ENCODE measurements at places on chromosomes 3 and 15.

- DNase-seq: no peak
Observed at GRCh38 chr15:57198654-57199291, 177.5 kb upstream of the CGNL1 start.

- DNase-seq: no peak
Observed at GRCh38 chr3:69122403-69122802, at the start of gene LMOD3. LMOD3 (minus strand) TSS chr3:69122595; CDS start chr3:69122386, 209 bp downstream.

DNA sequence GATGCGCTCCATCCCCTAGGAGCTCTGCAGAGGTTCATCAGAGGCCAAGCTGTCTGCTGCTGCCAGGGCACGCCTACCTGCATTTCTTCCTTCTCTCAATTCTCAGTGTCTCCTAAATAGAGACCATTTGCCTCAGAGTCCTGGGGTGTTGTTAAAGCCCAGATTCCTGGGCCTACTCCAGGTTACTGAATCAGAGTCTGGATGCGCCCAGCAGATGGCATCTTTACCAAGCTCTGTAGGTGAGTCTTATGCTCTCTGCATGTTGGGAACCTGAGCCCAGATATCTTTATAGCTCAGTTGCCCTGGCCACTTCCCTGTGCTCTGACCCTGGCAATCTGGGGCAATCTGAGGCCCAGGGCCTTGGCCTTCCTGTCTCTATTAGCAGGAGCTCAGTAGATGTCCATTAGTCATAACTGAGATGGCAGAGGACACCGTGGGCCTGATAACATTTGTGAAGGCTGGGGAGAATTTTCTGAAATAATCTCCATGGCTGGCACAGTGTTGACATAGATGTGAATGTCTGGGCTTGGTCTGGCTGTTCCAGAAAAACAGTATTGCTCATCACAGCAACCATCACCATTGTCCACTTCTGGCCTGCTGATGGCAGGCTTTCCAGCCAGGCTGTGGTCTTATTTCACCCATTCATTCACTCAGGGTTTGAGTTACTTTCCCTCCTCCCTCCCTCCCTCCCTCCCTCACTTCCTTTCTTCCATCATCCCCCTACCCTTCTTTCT is 13.3 kb upstream of the RBP1 start:
- DNase-seq: no peak

DNA sequence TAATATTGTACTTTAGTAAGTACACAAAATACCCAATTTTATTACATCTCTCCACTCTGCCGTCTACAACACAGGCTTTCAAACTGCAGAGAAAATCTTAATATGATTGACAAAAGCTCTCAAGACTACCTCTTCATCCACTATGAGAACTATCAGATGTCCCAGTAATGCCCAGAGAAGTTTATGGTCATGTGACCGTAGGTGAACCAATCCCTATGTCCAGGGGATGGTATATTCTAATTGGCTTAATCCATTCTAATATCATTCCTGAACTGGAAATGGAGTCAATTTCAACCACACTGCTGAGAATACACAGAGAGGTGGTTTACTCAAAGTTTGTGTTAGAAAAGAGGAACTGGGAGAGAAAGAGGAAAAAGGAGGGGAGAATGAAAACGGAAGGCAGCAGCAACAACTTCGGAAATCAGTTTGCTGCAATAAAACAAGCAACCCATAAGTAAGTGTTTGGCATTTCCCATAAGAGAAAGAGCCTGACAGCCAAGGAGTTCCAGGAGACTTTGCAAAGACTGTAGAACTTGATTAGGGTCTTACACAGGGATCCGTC is 7.3 kb downstream of the SST start:
- no peak for DNase-seq

DNA sequence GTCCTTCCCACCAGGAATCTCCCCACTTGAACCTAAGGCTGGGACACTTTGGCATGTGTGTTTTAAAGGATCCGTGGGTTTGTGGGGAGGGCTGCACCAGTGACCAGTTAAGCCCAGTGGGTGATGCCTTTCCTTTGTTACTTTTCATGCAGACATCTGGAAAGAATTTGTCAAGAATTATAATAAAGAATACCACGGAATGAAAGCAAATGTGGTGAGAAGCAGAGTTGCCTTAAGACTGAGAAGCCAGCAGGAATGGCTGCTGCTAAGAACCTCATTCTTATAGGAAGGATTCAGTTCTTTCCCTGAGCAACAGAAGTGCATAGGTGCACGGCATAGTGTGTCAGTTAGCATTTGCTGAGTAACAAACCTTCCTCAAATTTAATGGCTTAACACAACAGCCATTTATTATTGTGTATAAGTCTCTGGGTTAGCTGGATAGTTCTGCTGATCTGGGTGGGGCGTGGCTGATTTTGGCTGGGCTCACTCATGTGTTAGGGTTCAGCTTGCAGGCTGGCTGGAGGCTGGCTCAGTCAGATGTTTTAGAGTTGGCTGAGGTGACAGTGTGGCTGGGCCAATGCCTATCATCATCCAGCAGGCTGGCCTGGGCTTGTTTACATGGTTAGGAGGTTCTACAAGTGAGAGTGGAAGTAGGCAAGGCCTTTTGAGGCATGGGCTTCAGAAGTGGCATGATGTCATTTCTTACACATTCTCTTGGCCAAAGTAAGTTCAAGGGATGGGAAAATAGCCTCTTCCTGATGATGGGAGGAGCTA is 262.7 kb upstream of the CTDSPL start:
- no peak for DNase-seq

DNA sequence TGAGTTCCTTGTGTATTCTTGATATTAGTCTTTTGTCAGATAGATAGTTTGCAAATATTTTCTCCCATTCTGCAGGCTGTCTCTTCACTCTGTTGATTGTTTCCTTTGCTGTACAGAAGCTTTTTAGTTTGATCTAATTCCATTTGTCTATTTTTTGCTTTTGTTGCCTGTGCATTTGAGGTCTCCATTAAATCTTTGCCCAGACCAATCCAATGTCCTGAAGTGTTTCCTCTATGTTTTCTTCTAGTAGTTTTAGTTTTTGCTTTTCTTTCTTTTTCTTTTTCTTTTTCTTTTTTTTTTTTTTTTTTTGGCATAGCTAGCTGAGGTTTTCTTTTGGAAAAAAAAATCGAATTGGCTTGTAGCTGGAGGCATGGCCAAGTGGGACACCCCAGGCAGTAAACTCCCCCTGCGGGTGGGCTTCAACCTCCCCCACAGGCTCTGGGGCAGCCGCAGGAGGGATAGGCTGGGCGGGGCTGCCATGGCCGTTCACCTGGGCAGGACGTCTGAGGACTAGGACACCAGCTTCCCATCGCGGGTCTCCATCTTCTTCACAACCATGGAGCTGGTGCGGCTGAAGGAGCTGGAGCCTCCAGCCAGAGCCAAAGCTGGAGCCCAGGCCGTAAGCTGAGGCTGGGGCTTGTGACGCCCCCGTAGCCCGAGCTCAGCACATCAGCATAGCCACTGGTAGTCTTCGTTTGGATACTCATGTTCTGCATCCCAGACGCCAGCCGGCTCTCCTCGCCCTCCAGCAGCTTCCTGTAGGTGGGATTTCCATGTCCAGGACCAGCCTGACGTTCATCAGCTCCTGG is 16.2 kb upstream of the PSTPIP1 start:
- DNase-seq: no peak

DNA sequence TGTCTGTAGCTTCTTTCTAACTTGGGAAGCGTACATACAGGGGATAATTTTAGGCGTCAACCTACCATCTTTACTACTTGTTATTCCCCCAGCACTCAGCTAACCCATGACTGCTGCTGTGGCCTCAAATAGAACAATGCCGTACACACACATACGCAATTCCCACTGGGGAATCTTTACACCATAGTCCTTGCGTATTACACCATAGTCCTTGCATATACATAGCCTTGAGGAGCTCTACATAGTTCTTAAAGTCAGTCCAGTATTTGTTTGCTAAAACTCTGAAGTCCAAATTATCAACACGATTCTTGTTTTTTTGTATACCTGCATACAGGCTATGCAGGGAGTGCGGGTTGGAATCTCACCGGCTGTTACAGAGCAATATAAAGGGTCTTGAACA is 67.2 kb downstream of the CGNL1 start:
- no peak for DNase-seq

DNA sequence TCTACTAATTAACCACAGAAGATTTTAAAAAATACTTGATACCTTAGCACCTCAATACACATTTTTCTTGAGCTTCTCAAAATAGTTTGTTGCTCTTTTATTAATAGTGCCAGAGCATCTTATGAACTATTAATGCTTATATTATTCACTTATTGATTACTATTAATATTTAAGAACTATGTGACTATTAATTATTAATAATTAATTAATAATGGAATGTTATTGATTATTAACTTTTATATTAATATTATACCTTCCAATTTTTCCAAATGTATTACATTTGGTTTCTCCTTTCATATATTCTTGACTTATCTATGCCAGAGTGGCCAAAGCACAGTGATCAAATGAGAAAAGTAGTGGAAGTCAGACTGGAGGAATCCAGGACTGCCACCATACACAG is 138.3 kb downstream of the CCNL1 start:
- no peak for DNase-seq

GRCh38 chr3:144643771-144644198 is 672.2 kb downstream of the DIPK2A start:
- DNase-seq: peak; percentile 4

GRCh38 chr15:99450896-99451358 is 114.9 kb upstream of the MEF2A start:
- no peak for DNase-seq

GRCh38 chr15:27550635-27551034 is 548.5 kb downstream of the OCA2 start:
- DNase-seq: no peak

DNA sequence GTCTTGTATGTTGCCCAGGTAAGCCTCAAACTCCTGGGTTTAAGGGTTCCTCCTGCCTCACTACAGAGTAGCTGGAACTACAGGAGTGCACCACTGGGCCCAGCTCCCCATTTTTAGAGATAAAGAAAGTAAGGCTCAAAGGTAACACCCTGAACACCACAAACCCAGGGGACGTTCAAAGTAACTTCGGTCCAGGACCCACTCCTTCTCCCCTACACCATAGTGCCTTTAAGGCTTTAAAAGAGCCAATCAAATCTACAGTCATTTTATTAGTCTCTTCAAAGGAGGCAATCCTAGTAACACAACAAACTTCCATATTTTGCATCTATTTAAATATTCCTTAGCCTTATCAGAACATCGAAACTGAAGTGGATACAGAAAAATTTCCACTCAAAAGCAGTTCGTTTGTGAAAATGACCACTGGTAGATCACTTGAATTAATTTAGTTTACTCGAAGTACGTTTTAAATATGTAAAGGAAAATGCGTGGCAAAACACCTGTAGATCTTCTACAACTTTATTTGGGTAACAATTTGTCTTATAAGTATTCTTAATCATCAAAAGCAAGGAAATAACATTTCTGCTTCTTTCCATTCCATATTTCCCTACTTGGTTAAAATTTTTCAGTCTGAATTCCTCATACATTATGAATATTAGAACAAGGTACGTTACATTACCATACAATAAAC is 1.8 kb downstream of the STAG1 start:
- DNase-seq: peak; percentile 31

DNA sequence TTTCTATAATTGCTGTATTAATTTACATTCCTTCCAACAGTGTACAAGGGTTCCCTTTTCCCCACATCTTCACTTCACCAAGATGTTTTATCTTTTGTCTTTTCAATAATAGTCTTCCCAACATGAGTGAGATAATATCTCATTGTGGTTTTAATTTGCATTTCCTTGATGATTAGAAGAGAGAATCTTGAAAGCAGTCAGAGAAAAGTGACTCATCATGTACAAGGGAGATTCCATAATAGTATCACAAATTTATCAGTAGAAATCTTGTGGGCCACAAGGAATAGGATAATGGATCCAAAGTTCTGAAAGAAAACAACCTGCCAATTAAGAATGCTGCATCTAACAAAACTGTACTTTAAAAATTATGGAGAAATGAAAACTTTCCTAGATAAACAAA is 189.3 kb downstream of the NECTIN3 start:
- no peak for DNase-seq

GRCh38 chr3:114855839-114856238 is 291.2 kb downstream of the ZBTB20 start:
- DNase-seq: no peak
